ENCODE measurements at places on chromosomes 16 and 17.

DNA sequence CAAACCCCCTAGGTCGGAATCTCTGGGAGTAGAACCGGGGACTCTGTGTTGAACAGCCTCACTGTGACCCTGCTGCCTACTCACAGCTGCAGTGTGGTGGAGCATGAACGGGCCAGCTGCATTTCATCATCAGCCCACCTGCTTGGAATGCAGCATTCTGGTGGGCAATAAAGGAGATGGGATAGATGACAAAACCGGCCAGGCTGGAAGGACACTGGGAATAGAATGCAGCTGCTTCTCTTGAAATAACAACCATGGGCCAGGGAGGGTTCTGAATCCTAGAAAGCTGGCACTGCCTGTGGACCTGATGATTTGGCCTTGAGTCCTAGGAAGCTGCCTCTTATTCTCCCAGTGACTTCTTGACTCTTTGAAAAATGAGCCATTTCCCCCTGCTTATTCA is 23.5 kb downstream of the CFAP97D1 start:
- DNase-seq: no peak

DNA sequence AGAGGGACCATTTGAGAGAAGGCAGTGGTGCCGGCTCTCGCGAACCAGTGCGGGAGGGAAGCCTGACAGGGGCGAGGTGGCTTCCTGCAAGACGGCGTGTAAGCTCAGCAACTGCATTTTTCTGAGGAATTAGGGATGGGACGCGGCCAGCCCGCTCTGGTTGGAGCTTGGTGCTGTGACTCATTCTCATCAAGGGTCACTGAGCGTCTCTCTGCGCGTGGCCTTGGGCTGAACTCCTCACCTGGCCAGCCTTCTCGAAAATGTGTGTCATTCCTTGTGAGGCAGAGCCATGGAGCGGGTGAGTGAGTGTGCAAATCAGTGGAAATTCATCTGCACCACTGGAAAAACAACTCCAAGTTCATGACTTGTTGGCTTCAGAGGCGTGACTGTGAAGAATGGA is 52.8 kb downstream of the NTN1 start:
- no peak for DNase-seq

DNA sequence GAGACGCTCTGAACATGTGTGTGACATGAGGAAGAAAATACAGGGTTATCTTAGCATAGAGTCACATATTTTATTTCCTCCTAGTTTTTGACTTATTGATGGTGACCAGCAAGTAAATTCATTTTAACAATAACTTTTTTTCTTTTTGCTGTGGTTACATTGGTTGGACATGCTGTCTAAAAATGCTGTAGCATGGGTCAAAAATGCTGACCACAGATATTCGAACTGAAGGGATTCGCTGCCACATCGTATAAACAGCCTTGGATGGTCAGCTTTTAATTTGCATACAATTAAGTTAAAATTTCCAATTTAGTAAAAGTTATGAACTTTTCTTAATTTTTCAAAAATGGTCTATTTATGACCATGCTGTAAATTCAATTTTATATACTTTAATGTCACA is 30.5 kb downstream of the RPGRIP1L start:
- DNase-seq: no peak

DNA sequence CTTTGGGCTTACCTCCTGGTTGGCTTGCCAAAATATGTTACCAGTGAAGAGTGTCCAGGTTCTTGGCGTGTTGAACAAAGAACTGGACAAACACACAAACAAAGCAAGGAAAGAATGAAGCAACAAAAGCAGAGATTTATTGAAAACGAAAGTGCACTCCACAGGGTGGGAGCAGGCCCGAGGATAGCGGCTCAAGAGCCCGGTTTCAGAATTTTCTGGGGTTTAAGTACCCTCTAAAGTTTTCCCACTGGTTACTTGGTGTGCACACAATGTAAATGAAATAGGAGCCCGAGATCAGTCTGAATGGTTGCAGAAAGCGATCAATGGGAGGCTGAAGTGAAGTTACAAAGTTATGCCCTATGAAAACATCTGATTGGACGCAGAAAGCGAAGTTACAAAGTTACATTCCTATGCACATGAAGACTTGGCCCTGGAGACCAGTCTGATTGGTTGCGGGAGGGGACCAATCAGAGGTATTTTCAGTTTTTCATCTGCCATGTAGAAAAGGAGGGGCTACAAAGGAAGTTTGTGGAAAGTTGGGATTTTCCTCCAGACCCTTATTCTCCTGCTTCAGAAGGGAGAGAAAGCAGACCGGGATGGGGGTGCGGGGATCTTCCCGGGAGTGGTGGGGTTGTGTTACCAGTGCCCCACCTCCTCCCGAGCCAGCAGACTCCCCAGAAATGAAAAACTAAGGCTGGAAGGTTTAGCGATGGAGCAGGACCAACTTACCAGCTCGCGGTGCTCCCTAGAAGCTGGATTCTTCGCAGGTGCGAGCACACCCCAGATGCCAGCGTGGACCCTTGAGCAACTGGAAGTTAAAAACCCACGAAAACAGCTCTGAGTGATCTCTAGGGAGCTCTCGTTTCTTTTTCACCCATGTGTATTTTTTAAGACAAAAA is at the start of gene SLFN12:
TSS of gene SLFN12 (minus strand) at position 325 of the 899 bp plus-strand sequence. CDS start 9,472 bp downstream, outside the sequence.
- DNase-seq: peak; percentile 97

- no peak for DNase-seq
Observed at GRCh38 chr16:15726715-15727114, 76.7 kb downstream of the NDE1 start.

DNA sequence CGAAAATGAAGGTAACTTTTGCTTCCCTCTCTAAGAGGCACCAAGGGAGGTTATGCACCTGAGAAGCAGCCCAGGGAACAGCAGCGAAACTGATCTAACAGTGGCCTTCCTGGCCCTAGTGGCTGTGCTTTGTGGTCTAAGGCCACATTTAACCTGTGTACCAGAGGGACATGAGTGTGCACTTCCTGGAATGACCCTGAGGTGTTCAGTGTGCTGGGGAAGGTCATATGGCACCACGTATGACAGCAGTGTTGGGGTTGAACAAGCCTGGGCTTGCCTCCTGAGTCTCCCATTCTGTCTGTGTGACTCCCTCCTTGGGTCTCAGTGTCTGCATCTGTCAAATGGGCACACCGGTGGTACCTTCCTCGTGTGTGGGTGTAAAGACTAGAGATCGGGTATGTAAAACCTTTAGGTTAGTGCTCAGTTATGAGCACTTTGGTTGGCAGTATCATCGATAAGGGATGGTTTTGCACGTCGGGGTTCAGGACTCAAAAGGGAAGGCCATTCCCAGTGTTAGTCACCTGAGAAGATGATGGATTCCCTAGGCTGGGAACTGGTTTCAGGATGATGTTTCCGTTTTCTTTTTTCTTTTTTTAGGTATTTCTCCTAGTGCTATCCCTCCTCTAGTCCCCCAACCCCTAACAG is 31.9 kb downstream of the PLCG2 start:
- DNase-seq: no peak

DNA sequence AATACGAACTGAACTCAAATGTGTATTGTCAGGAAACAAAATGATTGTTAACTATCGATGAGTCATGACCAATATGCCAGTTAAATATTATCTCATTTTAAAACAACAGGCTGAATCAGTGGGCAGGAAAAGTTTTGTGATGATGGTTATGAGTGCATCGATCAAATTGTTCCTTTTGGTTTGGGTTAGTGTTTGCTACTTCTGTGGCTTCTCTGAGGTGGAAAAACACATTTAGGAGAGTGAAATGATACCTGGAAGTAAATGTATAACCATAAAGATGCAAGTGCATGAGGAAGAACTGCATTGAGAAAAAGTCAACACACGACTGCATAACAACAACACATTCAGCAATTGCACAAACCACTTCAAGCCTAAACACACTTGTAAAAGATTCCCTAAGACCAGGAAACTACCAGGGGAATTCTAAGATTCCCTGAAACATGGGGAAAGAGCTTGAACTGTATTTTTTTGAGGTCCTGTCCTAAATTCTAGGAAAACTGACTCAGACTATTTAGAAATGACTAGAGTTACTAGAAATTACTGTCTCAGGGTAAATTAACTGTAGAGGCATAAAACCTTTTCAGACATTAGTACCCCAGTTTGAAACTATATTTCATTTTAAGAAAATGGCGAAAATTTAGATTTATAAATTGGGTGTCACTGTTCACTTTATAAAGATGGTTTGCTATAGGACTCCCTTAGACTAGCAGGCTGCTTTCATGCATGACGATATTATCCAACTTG is 44.8 kb downstream of the CDYL2 start:
- no peak for DNase-seq

DNA sequence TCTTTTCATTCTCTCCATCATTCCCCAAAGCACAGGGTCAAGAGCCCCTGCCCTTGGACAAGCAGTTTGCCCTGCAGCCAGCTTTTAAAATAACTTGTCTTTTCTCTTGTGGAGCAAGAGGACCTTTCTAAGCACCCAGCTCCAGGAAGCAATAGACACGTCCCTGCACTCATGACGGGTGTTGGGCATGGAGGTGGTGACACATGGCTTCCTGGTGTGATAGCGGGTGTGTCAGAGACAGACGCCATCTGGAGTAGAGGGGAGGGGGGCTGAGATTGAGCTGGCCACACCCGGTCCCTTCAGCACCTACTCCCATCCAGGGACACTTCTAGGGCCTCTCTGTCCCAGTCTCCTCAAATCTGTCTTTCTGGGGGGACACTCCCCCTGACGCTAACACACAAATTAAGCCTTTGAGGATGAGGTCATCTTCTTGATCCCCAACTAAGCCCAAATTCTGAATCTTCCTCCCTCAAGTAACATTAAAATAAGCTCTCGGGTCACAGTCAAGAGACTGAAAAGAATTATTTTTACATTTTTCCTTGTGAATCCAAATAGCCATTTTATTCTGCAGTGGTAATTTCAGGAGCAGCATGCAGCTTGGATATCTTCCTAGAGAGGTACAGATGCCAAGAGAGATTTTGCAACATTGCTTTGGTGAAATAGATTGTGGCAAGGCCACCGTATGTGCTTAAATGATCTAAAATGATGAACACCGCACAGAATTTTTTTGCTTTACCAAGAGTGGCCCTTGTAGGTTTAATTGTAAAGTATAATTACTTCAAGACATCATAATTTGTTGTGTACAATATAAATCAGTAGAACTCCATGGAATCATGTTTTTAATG is 216.6 kb upstream of the IRX3 start:
- peak; percentile 51 for DNase-seq

Data from adipocyte (in vitro differentiated cells).